ENCODE measurements at places on chromosomes 1 and 21.

GRCh38 chr21:38350684-38351083 lies 93.9 kb downstream of the KCNJ15 start:
- DNase-seq: no peak

- DNase-seq: no peak
Measured at GRCh38 chr21:29730281-29730680, 209.5 kb downstream of the GRIK1 start.

DNA sequence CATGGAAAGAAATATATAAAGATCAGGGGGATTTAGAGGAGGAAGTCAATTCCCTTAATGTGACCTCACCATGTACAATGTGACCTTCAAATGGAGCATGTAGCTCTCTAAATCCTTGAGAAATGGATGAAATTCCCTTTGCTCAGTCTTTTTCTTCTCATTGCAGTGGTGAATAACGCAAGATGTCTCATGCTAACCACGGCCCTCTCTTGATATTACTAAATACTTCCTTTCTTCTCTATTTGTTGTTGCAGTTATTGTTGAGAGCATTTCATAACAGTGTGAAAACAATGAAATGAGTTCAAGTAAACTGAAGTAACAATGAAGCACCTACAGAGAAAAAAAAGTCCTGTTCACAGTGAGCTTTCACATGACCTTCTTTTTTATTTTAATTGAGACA lies 55.6 kb downstream of the ZNF281 start:
- no peak for DNase-seq

GRCh38 chr1:99965646-99966375 lies 4.0 kb upstream of the SLC35A3 start:
- no peak for DNase-seq

GRCh38 chr21:41640748-41641509 lies 125.9 kb downstream of the RIPK4 start:
- DNase-seq: no peak

- no peak for DNase-seq
Measured at GRCh38 chr1:39800471-39800835, 11.8 kb upstream of the BMP8B start.

DNA sequence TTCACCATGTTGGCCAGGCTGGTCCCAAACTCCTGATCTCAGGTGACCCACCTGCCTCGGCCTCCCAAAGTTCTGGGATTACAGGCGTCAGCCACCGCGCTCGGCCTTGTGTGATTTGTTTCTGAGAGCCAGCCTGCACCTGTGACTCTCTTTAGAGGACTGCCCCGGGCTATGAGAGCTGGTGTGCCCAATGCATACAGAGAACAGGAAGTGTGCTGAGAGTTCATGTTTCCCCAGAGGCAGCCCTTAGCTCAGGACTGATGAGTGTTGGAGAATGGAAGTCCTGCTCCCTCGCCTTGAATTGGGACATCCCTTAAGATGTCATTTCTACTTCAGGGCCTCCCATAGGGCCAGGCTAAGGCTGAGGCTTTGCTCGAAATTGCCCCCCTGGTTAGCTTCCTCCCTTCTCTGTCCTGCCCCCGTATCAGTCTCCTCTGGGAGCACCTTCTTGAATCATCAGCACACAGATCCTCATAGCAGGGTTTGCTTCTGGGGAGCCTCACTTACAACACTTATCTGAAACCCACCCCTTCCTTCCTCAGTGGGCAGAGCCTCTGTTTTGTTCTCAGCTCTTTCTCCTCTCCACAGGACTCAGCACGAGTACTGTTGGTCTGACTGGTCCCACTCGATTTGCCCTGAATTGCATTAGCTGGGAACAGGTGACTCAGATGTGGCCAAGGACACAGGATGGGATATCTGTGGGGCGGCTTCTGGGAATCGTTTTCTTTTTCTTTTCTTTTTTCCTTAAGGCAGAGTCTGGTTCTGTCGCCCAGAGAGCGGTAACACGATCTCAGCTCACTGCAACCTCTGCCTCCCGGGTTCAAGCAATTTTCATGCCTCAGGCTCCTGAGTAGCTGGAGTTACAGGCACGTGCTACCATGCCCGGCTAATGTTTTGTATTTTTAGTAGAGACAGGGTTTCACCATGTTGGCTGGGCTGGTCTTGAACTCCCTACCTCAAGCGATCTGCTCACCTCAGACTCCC lies 80.1 kb downstream of the UBIAD1 start:
- no peak for DNase-seq

DNA sequence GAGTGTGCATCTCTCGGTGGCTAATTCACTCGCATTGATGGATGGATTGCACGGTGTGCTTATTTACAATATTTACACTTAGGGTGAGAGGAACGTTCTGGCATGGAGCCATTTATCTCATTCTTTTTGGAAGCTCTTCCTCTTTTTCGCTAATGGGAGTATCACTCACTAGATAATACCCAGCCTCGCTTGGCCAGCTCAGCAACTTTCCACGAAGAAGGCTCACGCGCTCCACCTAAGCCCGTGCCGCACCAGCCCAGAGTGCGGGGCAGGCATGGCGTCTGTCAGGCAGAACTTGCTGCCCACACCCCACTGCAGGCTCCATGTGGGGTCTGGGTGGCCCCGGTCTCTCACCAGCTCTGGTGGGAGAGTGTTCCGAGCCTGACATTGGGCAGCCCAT lies 484.9 kb downstream of the NPHP4 start:
- no peak for DNase-seq

DNA sequence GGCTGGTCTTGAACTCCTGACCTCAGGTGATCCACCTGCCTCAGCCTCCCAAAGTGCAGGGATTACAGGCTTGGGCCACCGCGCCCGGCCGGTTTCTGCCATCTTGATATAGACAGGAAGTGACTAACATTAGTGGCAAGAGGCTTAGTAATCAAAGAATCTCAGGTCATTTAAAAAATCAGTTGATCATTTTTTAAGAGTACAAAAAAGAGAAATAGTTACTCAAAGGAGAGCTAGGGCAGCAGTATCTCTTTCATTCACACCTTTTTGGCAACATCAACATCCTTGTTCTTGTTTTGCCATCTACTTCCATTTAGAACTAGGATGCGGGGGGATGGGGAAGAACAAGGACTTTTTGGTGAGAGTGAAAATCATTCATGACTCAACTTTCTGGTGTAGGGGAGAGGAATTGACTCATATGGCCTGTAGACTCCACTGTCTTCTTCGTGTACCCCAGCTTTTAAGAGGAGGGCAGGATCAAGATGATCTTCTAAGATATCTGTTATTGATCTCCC lies 8.8 kb downstream of the FCRLB start:
- DNase-seq: no peak

DNA sequence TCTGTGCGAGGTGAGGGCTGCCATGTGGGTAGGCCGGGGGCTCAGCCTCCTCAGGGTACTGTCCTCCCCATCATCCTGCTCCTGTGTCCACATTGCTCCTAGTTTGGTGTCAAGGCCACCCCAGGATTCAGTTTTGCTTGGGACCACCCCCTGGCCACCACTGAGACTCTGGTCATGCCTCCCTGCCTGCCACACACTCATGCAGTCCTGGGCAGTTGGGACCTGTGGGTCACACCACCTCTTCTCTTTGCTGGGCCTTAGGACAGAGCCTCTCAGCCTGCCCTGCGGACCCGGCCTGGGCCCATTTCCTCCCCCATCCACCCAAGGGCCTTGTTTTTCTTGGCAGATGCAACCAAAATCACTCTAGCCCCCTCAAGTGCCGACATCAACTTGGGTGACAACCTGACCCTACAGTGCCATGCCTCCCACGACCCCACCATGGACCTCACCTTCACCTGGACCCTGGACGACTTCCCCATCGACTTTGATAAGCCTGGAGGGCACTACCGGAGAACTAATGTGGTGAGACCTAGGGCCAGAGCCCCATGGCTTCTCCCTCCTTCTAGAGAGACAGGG lies 19.4 kb downstream of the TMEM81 start:
- no peak for DNase-seq

DNA sequence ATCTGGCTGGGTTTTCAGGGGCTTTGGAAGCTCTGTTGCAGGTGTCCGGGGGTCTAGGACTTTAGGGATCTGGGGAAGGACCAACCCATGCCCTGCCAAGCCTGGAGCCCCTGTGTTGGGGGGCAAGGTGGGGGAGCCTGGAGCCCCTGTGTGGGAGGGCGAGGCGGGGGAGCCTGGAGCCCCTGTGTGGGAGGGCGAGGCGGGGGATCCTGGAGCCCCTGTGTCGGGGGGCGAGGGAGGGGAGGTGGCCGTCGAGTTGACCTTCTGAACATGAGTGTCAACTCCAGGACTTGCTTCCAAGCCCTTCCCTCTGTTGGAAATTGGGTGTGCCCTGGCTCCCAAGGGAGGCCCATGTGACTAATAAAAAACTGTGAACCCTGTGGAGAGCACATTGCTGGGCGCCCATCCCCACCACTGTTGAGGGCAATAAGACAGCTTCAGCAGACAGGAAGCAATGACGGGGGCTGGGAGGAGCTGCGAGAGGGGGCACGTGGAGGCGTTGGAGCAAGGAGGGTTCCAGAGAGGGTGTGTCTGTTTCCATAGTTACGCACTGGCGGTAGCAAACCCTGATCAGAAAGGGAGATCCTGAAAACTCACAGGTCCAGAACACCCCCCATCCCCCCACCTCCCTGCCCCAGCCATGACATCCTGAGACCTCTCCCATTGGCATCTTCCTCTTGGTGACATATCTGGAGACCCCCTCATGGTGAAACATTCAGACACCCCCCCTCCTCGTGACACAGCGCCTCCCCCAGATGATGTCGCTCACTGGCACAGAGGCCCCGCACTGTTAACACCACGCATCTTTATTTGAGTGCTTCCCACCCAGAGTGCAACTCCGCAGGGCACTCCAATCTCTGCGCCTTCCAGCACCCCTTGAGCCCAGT lies 8.4 kb downstream of the MYBPH start:
- DNase-seq: no peak

- DNase-seq: no peak
Measured at GRCh38 chr1:47924270-47925048, 72.7 kb downstream of the TRABD2B start.

- DNase-seq: no peak
Measured at GRCh38 chr1:56526571-56527174, 52.7 kb downstream of the PLPP3 start.

DNA sequence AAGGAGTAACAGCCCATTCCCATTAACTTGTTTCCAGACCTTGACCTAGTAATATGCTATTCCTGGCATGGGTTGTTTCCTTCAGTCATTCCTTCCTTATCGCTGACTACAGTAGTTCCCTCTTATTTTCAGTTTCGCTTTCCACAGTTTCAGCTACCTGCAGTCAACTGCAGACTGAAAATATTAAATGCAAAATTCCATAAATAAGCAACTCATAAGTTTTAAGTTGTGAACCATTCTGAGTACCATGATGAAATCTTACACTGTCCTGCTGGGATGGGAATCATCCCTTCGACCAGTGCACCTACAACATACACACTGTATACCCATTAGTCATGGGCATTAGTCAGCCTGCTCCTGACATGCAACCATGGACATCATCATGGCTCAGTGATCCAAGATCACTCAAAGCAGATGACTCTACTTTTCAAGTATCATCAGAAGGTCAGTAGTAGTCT lies 66.7 kb downstream of the CCDC30 start:
- DNase-seq: no peak

DNA sequence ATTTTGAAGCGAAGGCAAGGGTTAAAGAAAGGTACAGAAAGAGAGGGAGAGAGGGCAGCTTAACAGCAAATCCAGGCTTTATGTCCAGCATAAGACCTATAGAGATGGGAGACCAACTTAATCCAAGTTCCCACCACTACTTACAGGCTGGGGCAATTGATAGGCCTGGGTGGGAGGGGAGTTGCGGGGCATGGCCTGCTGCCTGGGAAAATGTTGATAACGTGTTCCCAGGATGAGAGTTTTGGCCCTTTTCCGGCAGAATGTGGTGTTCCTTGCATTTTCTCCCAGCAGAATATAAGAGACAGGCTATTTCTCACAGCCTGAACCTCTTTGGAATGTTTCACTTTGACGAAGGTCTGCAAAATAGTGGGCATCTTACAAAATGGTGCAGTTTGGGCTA lies 34.9 kb upstream of the PLA2G5 start:
- no peak for DNase-seq

GRCh38 chr1:207811920-207812720 lies 60.3 kb downstream of the CD46 start:
- DNase-seq: no peak

Measured in cerebellar nuclear complex (tissue), 1 donor.